ELR (cell line): ENCODE measurements at places on chromosomes 4 and X.
A peak's percentile ranks its signal among the peaks of the same experiment; 100 is the strongest.

- peak; percentile 69 for DNase-seq
Measured at GRCh38 chr4:102734591-102735385, 26.0 kb downstream of the MANBA start.

- peak; percentile 85 for DNase-seq
Measured at GRCh38 chr4:159296061-159296460, 193.2 kb downstream of the RAPGEF2 start.

DNA sequence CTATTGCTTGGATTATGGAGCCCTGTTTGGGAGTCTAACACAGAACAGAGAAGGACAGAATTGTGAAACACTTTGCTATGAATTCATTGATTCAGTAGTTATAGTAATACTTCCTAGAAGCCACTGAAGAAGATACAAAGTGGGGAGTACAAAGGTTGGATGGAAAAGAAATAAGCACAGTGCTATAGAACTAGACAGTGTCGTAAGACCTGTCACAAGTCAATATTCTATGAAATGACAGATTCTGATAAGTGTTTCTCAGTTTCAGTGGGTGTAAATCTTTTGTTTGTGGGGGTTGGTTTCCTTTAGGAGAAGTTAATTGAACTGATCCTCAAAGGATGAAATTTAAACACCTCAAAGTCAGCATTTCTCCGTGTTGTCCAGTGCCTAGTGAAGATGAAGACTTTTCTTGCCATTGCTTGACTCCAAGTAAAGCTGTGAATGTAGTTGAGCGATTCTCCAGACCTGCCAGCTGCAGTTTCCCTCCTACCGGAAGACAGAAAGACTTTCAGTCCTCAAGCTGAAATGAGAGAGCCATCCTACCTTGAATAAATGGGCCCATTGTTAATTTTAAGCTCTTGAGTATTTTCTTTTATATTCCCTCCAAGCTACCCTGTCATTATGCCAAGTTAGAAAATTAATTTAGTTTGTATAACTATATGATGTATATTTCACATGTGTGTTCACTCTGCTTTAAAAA lies 7.9 kb downstream of the PDLIM5 start:
- DNase-seq = no peak

- DNase-seq = no peak
Measured at GRCh38 chrX:30992381-30992904, 79.4 kb downstream of the FTHL17 start.

DNA sequence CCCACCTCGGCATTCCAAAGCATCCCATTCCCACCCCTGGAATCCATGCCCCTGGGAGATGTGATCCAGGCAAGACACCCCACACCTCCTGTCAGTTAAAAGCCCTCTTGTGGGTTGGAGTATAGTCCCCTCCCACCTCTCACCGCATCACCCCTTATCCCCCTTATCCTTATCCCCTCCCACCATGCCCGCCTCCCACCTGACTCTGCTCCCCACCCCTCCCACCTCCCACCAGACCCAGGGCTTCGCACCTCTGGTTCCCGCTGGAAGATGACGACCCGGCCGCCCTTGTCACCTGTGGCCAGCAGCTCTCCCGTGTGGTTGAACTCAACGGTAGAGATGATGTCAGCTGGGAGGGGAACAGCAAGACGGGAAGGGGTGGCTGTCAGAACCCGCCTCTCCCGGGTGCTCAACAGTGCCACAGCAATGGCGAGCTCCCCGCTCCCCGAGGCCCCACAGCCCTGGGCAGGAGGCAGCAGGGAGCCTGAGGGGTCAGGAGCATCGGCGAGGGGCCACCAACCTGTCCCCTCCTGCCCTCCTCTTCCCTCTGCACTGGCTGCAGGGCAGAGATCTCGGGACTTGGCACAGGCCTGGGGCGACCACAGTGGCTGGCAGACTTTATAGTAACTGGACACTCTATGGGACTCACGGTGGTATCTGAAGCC lies 91.5 kb downstream of the PPP2R2C start:
- no peak for DNase-seq

DNA sequence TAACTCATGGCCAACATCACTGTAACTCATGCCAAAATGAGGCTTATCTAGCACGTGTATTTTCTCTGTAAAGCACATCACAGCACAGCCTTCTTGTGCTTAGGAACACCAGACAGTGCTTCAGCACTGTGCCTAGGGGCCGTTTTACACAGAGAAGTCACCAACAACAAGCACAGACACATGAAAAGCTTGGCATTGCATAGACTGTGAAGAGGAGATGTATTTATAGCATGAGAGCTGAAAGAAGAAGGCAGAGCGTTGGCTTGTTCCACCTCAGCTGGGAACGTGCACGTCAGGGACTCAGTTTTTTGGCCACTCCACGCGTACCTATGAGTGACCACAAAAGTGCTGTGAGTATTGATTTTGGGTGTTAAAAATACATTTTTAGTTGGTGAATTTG lies 116.3 kb upstream of the SFRP2 start:
- DNase-seq = no peak

- DNase-seq = no peak
Measured at GRCh38 chrX:129798888-129799287, 19.1 kb downstream of the SASH3 start.

DNA sequence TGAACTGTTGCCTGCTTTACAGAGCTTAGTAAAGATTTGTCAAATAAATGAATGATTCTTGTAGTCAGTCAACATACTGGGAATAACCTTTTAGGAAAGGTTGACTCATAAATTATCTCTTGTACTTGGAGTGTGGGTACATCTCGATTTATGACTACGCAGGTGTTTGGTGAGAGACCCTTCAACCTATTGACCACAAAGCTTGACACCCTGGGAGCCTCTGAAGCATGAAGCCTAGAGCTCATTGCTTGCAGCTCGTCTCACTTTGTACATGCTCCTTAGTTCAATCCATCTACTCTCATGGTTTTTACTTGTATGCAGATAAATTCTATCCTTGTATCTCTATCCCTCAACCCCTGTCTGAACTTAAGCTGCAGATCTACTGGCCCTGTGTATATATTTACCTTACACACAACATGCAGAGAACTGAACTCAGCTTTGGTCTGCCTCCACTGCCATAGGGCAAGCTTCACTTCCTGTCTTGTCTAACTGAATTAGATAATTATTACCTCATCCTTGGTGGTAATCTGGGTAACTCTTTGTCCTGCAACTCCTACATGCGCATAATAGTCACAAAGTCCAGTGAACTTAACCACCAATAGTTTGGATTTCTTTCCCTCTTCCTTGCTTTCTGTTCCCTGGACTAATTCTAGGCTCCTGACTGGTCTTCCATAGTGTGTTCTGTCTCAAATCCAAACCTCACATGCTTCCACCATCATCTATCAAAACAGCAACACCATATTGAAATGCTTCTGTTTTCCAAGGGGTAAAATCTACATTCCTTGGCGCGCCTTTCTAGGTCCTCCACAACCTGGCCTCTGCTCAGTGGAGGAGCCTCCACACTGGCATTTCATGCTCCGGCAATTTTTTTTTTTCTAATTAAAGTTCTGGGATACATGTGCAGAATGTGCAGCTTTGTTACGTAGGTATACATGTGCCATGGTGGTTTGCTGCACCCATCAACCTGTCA lies 32.2 kb upstream of the FAT1 start:
- no peak for DNase-seq

GRCh38 chr4:176818531-176818930 lies 25.8 kb upstream of the VEGFC start:
- no peak for DNase-seq

DNA sequence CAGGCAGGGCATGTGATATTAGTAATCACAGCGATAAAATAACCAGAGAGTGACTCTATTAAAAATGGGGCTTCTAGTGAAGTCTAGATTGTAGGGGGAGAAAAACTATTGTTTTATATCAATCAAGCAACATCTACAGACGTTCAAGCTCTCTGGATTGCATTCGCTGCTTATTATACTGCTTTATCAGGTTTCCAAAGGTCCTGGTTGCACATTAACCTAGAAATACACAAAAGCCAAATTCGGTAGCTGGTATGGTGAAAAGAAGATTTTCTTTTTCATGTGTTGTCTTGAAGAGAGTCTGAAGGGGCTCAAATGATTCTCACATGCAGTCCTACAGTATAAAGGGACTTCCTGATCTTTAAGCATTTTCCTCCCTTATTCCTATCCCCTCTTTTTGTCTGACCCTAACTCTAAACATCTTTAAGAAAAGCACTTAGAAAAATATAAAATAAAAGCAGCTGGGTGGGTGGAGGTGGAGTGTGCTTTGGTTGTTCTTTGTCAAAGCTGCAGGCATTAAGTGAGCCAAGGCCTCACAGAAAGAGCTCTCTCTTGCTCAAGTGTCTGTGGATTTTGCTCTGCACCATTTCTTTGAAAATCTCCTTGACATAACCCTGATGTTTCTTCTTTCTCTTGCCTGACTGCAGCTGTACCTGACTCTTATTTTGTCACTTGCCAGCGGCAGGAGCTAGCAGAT lies 46.1 kb downstream of the MID1IP1 start:
- no peak for DNase-seq

GRCh38 chr4:48786549-48786948 lies 6.5 kb upstream of the FRYL start:
- DNase-seq = no peak

GRCh38 chr4:32562010-32562409 lies 1841.8 kb downstream of the PCDH7 start:
- no peak for DNase-seq

DNA sequence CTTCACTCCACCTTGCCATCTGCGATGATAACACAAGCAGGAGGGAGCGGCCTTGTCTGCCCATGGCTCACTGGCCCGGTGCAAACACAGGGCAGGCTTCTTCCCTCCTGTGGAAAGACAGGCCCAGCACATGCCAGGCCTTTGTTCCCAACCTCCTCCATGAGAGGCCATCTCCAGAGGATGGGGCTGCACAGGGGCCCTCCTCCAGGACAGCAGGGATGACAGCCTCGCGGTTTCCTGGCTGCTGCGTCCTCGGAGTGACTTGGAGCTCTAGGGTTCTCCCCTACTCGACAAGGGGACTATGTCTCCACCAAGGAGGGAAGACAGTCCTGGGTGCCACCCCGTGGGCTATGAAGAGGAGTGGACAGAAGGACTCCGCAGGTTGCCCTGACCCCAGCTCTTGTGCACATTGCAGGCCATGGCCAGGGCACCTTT lies 21.8 kb downstream of the RNF212 start:
- DNase-seq = no peak

- DNase-seq = no peak
Measured at GRCh38 chr4:124372916-124373315, 339.6 kb downstream of the ANKRD50 start.

DNA sequence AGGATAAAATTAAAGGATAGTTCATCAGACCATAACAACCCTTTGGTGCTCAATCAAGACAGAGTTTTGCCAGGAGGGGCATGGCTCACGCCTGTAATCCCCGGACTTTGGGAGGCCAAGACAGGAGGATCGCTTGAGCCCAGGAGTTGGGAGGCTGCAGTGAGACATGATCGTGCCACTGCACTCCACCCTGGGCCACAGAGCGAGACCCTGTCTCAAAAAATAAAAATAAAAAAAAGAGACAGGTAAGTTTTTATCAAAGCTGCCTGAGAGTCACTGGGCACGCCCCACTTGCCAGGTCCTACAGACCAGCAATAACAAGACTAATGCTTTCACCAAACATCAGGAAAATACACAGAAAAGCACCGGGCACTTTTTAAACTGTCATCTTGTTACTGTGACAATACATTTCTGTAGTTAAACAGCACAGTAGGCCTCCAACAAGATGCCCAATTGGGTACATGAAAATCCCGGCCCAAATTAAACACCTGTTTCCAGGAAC lies 765 bp downstream of the CFAP97 start:
- DNase-seq = no peak

DNA sequence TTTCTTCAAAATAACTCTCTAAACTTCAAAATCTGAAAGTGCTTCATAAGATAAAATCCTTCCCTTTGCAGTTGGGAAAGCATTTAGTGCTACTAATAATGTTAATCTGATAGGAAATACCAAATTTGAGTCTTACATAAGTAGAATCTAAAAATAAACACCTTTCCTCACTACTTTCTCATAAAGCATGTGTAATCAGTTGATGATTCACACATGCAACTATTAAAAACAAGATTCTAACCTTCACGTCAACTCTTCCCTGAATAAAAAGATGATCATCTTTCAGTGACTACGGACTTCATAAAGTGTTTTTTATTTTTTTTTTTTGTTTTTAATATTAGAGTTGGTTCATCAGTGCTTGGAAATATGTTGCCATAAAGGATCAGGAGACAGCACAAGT lies 172.6 kb downstream of the ACTRT1 start:
- DNase-seq = no peak

GRCh38 chr4:74999714-75000309 lies 66.9 kb downstream of the PARM1 start:
- DNase-seq = no peak

DNA sequence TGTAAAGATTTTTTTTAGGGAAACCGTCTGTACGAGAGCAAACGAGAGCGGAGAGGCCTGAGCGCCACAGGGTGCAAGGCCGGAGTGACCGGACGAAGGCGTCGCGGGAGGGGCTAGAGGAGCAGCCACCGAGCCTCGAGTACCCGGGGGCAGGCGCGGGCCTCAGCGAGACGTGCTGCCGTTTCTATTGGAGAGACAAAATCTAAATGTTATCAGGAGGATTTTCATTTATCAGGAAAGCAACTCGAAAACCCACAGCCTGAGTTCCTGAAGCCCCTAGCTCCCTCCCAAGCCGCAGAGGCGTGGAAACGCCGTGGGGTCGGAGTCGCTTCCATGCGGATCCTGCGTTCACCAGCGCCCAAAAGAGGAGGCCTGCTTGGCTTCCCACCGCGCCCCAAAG lies 194.3 kb downstream of the MGST2 start:
- DNase-seq = no peak

- no peak for DNase-seq
Measured at GRCh38 chr4:176031922-176032321, 33.7 kb upstream of the WDR17 start.

GRCh38 chr4:166078383-166078782 lies 205.3 kb downstream of the TLL1 start:
- peak; percentile 32 for DNase-seq

DNA sequence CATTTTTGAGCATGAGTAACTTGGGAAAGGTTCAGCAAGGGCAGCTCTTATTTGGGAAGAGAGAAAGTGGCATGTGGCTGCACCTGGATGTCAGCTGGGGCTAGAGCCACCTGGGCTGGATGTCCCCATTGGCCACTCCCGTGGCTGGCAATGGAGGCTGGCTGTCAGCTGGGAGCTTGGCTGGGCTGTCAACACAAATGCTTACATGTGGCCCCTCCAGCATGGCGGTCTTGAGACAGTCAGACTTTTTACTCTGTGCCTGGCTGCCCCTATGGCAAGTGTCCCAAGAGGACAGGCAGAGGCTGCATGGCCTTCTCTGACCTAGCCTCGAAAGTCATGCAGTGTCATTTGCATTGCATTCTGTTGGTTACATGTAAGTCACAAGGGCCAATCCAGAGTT lies 99.6 kb downstream of the FAM53A start:
- DNase-seq = no peak

- DNase-seq = no peak
Measured at GRCh38 chrX:133881007-133881406, 104.4 kb downstream of the GPC3 start.

DNA sequence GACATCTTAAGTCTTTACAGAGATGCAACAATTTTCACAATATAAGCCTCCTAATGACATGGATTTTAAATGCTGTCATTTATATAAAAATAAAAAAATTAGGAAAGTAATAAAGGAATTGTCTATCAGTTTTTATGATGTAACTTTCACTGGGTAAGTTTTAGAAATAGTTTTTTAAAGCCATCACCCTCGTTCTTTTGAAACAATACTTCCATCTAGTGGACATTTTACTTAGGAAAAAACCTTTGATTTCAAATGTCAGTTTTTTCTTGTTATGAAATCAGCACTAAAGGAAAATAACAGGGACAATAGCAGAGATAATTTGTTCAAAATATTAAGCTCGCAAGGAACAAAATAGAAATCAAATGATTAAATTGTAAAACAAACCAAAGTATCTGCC lies 24.3 kb upstream of the NDNF start:
- DNase-seq = peak; percentile 53
